Pons (tissue), 1 donor: ENCODE measurements at places on chromosomes 2 and 18.

DNA sequence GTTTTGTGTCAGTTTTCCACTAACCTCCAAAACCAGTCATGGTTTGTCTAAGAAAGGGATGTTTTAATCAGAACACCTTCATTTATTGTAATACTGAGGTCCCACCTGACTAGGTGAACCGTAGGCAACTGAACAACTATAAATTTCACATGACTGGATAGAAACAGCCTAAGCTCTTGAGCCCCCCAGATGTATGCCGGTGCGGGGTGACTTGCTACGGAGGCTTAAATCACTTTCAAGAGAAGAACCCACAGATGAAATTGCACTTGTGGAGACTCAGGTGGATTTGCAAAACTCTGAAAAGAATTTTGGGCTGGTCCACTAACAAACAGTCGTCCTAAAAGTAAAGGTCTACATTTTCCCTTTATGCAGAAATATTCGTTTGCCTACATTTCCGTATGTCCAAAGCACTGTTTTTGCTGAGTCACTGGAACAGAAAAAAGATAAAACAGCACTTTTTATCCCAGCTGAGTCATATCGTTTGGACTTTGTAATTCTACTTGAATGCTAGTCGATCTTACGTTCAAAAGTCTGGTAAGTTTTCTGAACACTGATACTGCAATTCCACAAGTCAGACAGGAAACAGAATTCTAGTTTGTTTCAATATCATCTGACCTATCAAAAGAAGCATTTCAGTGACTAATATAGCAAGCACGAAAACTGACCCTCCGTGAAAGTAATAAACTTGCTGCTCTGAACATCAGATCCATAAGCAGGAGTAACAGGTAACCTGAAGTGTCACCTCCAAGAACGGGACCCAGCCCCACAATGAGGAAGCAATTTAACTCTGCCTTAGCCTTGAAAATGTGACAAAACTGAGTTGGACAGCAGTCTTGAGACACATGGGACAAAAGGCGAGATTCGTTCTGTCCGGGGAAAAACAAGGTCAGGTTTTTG is 18.1 kb downstream of the ZNF516 start:
- DNase-seq = no peak

DNA sequence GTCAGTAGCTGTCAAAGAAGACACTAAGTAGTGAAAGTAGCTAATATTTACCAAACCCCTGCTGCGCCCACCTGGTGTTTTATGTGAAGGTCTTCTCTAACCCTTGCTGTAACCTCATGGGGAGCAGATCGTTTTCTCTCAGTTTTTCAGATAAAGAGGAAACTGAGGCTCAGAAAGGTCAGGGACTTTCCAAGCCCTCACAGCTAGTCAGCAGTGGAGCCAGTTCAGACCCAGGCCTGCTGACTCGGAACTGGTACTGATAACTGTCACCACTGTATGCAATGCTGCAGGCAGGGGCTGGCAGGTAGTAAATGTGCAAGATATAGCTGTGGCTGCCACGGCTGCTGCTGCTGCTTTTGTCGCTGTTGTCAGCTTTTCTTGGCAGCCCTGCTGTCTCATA is 69.1 kb downstream of the LRRFIP1 start:
- no peak for DNase-seq

- no peak for DNase-seq
These were observed 49.8 kb downstream of the PIAS2 start for GRCh38 chr18:46867367-46868143.

DNA sequence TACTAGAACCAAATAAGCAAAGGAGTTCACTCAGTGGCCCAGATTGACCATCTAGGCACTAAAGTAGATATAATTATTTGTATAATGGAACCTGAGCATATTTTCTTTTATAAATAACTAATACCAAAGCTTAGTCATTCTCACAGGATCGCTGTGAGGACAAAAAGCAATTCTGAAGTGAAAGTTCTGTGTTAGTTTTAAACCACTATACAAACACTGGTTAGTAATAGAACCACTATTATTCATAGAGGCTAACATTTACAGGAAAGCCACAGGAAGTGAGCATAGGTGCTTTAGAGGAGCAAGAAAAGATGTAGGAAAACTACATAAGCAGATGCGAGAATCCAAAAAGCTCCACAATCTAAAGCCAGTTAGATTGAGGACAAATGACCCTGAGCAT is 364.7 kb downstream of the XIRP2 start:
- no peak for DNase-seq

- no peak for DNase-seq
These were observed 149.2 kb upstream of the NCK2 start for GRCh38 chr2:105595536-105595935.
